Aorta (tissue), 5 donors: ENCODE measurements at places on chromosomes 5 and 9.
A peak's percentile ranks its signal among the peaks of the same experiment; 100 is the strongest.

DNA sequence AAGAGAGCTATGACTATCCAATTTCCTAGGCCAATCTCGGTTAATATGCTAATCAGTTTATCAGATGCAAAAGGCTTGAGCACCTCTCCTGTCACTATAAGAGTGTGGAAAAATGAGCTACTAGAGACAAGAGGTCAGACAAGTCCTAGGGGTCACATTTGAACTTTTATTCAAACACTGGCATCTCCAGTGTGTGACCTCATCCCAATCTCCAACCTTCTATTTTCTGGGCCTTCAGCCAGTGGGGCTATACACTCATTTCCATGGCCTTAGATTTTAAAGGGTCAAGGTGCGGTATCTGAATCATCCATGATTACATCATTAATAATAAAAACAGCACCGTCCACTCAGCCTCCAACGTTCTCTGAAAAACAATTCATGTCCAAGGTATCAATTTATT, 139.6 kb upstream of the LRRTM2 start:
- no peak overlapping the region for H3K27ac ChIP-seq
- peaks cover 4% of the 10 kb centered on the region for H3K36me3 ChIP-seq
- no peak overlapping the region for H3K4me3 ChIP-seq
- no peaks in the 10 kb centered on the region for H3K27me3 ChIP-seq

GRCh38 chr5:159263569-159263905, 447 bp downstream of the UBLCP1 start:
- peak overlapping the region; percentile 76 for H3K27ac ChIP-seq
- no peaks in the 10 kb centered on the region for H3K36me3 ChIP-seq
- DNase-seq, result no peak
- H3K4me3 ChIP-seq, result peak overlapping the region; percentile 92

DNA sequence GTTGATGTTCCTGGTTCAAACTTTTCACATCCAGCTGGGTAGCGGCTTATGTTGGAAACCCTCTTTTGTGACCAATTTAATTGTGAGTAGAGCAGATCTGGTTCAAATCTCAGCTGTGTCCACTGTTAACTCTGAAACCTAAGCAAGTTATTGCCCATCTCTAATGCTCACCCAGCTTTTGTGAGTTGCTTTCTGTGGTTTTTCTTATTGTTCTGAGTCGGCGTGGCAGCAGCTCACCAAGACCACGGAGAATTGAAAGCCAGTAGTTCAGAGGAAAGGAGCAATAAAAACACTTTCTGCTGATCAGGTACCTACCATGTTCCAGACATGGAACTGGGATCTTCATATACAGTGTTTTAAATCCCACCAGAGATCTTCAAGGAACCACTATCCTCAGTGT, 114.4 kb downstream of the DOCK2 start:
- H3K27ac ChIP-seq, result no peak overlapping the region
- no peak overlapping the region for H3K4me3 ChIP-seq
- H3K36me3 ChIP-seq, result no peaks in the 10 kb centered on the region
- DNase-seq, result no peak
- no peaks in the 10 kb centered on the region for H3K27me3 ChIP-seq

GRCh38 chr5:1516615-1517601, 6.9 kb downstream of the LPCAT1 start:
- H3K27me3 ChIP-seq, result no peaks in the 10 kb centered on the region
- no peaks in the 10 kb centered on the region for H3K4me1 ChIP-seq
- no peak overlapping the region for H3K27ac ChIP-seq
- peak; percentile 76 for DNase-seq

GRCh38 chr5:81313686-81314085, 12.3 kb downstream of the ZCCHC9 start:
- H3K4me1 ChIP-seq, result no peaks in the 10 kb centered on the region
- H3K27ac ChIP-seq, result no peak overlapping the region
- no peak overlapping the region for H3K4me3 ChIP-seq
- H3K27me3 ChIP-seq, result no peaks in the 10 kb centered on the region
- H3K36me3 ChIP-seq, result peaks cover 8% of the 10 kb centered on the region

DNA sequence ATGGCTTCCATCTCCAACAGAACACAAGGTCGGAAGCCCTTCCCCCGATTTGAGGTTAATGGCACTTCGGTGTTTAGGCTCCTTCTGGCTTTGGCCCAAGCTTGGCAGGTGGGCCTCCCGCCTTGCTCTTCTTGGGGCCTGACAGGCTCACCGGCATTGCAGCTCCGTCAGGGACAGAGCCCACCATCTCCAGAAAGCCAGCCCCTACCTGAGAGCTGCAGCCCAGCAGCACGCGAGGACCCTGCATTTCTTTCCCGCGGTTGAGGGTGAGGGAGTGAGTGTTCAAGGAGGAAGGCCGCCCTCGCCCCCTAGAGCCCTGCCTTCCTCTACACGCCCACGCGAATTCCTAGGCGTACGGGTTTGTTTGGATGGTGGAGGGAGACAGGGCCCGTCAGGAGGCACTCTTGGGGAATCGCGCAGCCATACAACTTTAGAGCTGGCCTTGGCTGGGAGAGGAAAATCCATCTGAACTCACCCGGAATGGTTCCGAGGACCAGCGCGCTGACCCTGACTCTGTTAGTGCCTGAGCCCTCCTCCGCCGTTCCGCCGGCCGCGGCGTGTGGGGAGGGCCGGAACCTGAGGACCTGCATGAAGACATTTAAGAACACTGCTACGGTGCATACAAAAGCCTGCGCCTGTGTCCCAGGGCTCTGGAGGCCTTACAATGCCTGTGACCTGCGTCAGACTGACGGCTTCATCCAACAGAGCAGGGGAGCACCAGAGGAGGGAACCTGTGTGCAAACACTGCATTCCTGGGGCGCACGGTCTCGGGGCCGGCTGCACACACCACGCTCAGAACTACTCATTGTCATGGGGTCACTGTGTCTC, 73.8 kb downstream of the MRPL36 start:
- no peaks in the 10 kb centered on the region for H3K4me1 ChIP-seq
- no peaks in the 10 kb centered on the region for H3K36me3 ChIP-seq
- no peak for DNase-seq

DNA sequence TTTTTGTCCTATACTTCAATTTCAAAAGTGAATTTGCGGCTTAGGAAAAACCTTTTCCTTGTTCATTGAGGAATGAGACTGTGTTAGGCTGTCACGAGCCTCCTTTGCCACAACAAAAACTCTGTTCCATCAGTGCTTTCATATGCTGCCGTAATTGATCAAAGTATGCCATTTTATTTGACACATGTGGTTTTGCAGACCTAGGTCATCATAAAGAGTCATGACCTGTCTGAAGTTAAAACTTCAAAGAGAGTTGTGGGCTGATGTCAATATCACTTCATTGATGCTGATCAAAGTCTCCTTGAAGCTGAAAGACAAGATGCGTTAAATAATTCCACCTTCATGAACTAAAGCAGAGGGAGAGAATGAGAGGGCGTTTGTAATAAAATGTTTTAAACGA, 55.5 kb downstream of the SYK start:
- H3K4me3 ChIP-seq, result no peak overlapping the region
- no peak overlapping the region for H3K27ac ChIP-seq
- no peaks in the 10 kb centered on the region for H3K36me3 ChIP-seq
- DNase-seq, result no peak
- H3K27me3 ChIP-seq, result no peaks in the 10 kb centered on the region
- no peaks in the 10 kb centered on the region for H3K4me1 ChIP-seq
